ENCODE measurements at places on chromosomes 3 and 15. TPM values are rescaled to one million over a fixed set of nuclear protein-coding genes. Genes with fewer than 3 reads are reported as not detected.

DNA sequence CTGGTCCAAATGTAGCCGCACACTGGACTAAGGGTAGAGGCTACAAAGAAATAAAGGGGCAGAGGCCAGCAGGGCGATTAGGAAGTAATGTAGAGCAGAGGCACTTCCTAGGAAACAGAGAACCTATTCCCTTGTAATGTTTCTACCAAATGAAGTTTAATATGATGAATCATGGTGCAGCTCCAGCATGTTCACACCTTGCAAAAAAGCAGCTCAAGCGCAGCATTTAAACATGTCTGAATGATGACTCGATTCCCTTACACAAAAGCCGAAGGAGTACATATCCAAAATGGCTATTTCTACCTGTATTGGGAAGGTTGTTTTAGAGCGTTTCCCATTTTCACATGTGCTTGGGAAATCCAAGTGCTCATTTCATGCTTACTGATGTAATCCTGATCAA is 204.8 kb downstream of the MECOM start:
- H3K4me3 ChIP-seq: no peak overlapping the region
- H3K27me3 ChIP-seq: peaks cover 2% of the 10 kb centered on the region
- no peaks in the 10 kb centered on the region for H3K4me1 ChIP-seq
- DNase-seq: no peak

- no peak overlapping the region for H3K27ac ChIP-seq
- no peaks in the 10 kb centered on the region for H3K27me3 ChIP-seq
- peaks cover 8% of the 10 kb centered on the region for H3K4me1 ChIP-seq
- no peak overlapping the region for H3K4me3 ChIP-seq
Observed at GRCh38 chr3:179186426-179186825, 38.3 kb downstream of the PIK3CA start.

DNA sequence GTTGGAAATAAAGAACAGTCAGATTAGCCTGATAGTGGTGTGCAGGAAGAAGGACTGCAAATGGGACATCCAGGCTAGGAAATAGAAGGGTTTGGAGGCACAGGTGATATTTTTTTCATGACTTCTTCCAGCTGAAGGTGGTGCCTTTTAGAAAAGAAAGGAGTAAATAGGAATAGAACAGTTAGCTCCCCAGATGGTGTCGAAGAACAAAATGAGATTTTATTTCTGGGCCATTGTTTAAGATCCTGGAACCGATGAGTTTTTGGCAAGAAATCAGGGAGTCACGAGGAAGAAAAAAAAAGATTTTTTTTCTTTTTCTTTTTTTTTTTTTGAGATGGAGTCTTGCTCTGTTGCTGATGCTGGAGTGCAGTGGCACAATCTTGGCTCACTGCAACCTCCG is 9.8 kb upstream of the NCK1 start:
- H3K36me3 ChIP-seq: peaks cover 26% of the 10 kb centered on the region
- H3K27ac ChIP-seq: no peak overlapping the region
- H3K4me1 ChIP-seq: no peaks in the 10 kb centered on the region
- no peaks in the 10 kb centered on the region for H3K27me3 ChIP-seq
- H3K4me3 ChIP-seq: no peak overlapping the region
- DNase-seq: no peak

The RAD54L2 gene
- 58.1 TPM for total RNA-seq

The ST6GAL1 gene
- 35.1 TPM for total RNA-seq

DNA sequence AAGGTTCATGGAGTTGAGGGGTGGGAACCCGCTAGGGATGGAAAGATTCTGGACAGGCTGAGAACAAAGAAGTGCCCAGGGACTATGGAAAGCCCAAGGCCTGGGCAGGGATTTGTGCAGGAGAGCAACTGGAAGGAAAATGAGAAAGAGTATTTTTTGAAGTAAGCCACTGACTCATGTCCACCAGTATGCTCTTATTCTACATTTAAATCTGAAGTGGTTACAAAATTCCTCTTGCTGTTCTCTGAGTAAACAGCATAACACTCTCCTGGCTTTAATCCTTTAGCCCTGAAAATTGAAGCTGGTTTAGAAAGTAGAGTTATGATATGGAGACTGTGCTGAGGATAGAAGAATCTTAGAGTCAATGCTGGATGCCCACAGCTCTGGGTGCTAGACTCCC is 165.2 kb downstream of the ISL2 start:
- no peaks in the 10 kb centered on the region for H3K4me1 ChIP-seq
- H3K27me3 ChIP-seq: no peaks in the 10 kb centered on the region
- H3K36me3 ChIP-seq: no peaks in the 10 kb centered on the region
- no peak for DNase-seq

DNA sequence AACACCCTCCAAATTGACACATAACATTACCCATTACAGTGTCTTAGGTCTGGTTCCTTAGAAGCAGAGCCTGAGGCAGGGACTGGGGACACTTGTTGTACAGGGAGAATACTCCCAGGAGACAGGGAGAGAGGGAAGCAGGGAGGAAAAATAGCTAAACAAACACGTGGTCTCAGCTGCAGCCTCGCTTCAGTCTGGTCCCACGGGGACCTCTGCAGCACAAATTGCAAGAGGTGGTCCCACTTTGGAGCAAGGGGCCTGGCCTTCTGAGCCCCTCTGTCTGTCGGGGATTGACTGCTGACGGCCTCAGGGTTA is 25.0 kb upstream of the PLA2G4D start:
- DNase-seq: no peak
- H3K36me3 ChIP-seq: no peaks in the 10 kb centered on the region
- H3K27ac ChIP-seq: no peak overlapping the region
- no peak overlapping the region for H3K4me3 ChIP-seq

- H3K27me3 ChIP-seq: no peaks in the 10 kb centered on the region
- no peak for DNase-seq
- no peak overlapping the region for H3K4me3 ChIP-seq
- peaks cover 68% of the 10 kb centered on the region for H3K36me3 ChIP-seq
Observed at GRCh38 chr15:59124261-59124660, 19.3 kb downstream of the CCNB2 start.

All from neural crest cell (in vitro differentiated cells).